Substantia nigra (tissue), 51 donors: ENCODE measurements at places on chromosomes 1 and 21.

DNA sequence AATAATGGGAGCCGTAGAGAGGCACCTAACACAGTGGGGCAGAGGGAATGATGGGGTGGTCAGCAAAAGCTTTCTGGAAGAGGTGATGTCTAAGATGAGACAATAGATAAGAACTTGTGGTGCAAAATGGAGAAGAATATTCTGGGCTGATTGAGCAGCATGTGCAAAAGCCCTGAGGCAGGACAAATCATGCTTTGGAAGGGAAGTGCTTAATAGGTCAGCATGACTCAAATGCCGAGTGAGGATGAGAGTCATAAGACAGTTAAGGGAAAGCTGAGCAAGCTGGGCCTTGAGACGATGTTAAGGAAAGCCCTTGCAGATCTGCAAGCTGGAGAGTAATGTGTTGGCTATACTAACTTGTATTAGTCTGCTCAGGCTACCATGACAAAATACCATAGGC lies 37.3 kb upstream of the ASB17 start:
- DNase-seq = no peak

GRCh38 chr1:197884173-197884572 lies 18.3 kb upstream of the C1orf53 start:
- DNase-seq = no peak

DNA sequence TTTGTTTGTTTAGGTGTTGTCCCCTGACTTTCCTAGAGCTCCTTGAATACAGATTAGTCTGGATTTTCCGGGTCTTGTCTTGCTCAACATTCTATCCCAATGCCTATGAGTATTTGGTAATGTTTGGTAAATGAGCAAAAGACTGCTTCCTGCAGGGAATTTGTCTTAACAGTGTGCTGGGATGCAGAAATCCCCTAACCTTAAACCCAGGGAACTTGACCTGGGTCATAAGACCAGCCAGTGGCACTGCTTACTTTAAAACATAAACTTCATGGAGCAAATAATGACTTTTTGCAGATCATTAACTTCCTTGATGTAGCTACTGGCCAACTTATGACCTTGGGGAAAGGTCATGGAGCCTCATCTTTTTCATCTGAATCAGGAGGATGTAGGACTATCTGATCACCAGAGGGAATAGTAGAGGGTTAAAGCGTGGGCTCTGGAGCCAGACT lies 27.2 kb downstream of the TCEANC2 start:
- no peak for DNase-seq

- no peak for DNase-seq
Measured at GRCh38 chr1:85148524-85149250, 52.1 kb downstream of the SYDE2 start.

DNA sequence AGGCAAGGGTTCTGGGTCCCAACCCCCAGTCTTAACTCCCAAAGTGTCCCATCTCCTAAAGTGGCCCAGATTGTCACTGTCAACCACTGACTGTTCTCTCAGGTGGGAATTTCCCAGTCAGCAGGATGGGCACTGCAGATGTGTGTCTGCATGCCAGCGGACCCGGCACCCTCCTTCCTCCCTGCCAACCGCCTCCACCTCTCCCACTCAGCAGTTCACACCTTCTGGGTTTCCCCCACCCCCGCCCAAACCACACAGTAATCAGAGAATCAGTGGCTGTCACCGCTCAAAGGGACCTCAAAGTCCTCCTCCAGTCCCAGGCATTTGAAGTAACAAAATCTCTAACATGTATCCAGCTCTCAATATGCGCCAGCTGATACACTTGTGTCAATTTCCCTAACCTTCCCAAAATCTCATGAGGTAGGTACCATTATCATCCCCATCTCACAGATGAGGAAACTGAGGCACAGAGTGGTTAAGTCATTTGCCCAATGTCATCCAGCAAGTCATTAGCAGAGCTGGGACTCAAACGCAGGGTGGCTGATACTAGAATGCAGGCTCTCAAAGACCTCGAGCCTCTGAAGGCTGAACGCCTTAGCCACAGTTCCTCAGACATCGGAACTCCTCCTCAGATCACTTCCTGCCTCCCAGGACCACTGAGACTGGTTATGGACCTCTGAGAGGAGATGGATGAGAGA lies 4.8 kb downstream of the RUNX3 start:
- no peak for DNase-seq

DNA sequence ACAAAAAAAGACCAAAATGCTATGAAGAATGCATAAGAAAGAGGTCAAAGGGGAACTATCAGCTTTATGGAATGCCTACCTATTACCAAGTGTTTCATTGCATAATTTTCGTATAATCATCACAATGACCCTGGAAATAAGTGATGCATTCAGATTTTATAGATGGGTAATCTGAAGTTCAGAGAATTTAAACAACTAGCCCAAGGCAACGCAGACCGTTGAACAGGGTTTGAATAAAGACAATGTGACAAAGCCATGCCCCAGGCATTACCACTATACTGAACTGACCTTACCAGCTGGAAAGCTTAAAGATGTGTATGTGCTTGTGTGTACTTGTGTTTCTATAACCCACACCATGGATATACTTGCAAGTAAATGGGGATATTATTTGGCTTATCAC lies 827.6 kb upstream of the ADGRL2 start:
- no peak for DNase-seq
